ENCODE measurements at places on chromosomes 7 and 10. TPM values are rescaled to one million over a fixed set of nuclear protein-coding genes. Genes with fewer than 3 reads are reported as not detected.

DNA sequence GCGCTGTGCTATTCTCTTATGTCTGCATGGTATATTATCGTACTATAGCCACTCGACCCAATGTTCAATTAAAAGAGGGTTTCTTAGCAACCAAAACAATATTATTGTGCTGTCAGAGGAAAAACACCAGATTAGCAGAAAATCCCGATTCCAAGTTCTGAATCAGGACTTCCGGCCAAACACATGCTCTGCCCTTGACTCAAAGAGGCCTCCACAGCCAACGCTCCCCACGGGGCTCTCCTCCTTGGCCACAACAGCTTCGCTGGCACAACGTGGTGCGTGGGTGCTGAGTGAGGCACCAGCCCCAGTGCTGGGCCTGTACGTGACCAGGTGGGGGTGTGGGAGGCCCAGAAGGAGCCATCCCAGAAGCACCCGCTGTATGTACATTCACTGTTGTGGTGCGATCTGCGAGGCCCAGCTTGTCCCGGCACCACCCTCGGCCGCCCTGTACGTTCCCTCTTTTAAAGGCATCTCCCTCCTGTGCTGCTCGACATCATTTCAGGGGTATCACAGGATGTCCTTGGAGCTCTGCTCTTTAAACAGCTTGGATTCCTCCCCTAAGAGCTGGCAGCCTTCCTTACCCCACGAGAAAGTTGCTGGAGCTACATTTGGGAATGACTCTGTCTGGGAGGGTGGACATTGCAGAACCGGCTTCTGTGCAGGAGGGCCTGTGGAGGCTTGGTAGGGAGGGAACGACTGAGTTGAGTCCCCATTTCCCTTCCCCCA lies 736.2 kb downstream of the PARD3 start:
- no peaks in the 10 kb centered on the region for H3K27me3 ChIP-seq
- DNase-seq, result no peak
- H3K4me3 ChIP-seq, result no peak overlapping the region
- no peaks in the 10 kb centered on the region for H3K36me3 ChIP-seq
- no peak overlapping the region for H3K27ac ChIP-seq

GRCh38 chr7:32515890-32516550 lies 20.7 kb downstream of the AVL9 start:
- H3K36me3 ChIP-seq, result no peaks in the 10 kb centered on the region
- no peak overlapping the region for H3K4me3 ChIP-seq
- H3K27ac ChIP-seq, result no peak overlapping the region
- peaks cover 29% of the 10 kb centered on the region for H3K4me1 ChIP-seq
- no peaks in the 10 kb centered on the region for H3K27me3 ChIP-seq
- DNase-seq, result no peak

The ZC3HAV1L gene
- 4.6 TPM for total RNA-seq

The OR2A1 gene
- total RNA-seq, result not detected

DNA sequence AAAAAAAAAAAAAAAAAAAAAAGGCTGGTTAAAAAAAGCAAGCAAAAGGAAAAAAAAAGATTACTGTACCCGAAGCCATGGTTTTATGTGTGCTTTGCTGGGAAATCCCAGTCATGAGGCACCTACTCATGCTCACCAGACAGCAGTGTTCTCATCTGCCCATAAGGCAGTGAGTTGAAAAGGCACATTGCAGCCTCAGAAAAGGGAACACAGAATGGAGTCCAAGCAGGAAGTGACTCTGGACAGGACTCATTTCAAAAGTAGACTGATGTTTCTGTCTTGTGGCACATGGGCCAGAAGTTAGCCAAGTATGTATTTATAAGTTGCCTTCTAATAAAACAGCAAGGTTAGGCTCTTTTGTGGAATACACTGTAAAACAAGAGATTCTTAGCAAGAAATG lies 40.2 kb downstream of the PDSS1 start:
- peaks cover 19% of the 10 kb centered on the region for H3K4me1 ChIP-seq
- H3K4me3 ChIP-seq, result no peak overlapping the region
- DNase-seq, result peak; percentile 12
- no peaks in the 10 kb centered on the region for H3K27me3 ChIP-seq

- H3K4me3 ChIP-seq, result no peak overlapping the region
- H3K27ac ChIP-seq, result no peak overlapping the region
- no peaks in the 10 kb centered on the region for H3K36me3 ChIP-seq
- H3K4me1 ChIP-seq, result no peaks in the 10 kb centered on the region
- DNase-seq, result no peak
Measured at GRCh38 chr10:88342733-88343310, 240.3 kb downstream of the RNLS start.

The CYP2C19 gene
- total RNA-seq, result not detected

The MBL2 gene
- not detected for total RNA-seq
